ENCODE measurements at places on chromosomes 12 and 14. TPM values are rescaled to one million over a fixed set of nuclear protein-coding genes. Genes with fewer than 3 reads are reported as not detected.

The INHBC gene
- not detected for total RNA-seq

The PLEKHG7 gene
- total RNA-seq = not detected

The HHIPL1 gene
- 3.8 TPM for total RNA-seq

GRCh38 chr12:126784328-126784921 lies 1482.5 kb upstream of the TMEM132C start:
- no peak for DNase-seq

GRCh38 chr12:58727521-58727920 lies 192.8 kb downstream of the LRIG3 start:
- no peak for DNase-seq

GRCh38 chr14:58397156-58397555 lies 1.4 kb downstream of the TOMM20L start:
- DNase-seq = no peak

Data from mesenteric fat pad (tissue), 1 donor.